Foreskin keratinocyte (primary cell): ENCODE measurements at places on chromosomes 11 and 22. TPM values are rescaled to one million over a fixed set of nuclear protein-coding genes. Genes with fewer than 3 reads are reported as not detected.

TPBGL gene
- total RNA-seq = not detected in 2 replicates

SEPTIN3 gene
- total RNA-seq = 0.03 and 0.11 TPM in 2 replicates

SVIP gene
- total RNA-seq = 4.8 and 6.2 TPM in 2 replicates

CHRM4 gene
- total RNA-seq = not detected in 2 replicates

INS gene
- total RNA-seq = not detected in 2 replicates

ELFN2 gene
- total RNA-seq = 0.88 and 0.95 TPM in 2 replicates

LMNTD2 gene
- total RNA-seq = 0.92 and 0.95 TPM in 2 replicates

LIF gene
- total RNA-seq = 0.17 and 0.25 TPM in 2 replicates

CRYBB1 gene
- not detected in 2 replicates for total RNA-seq

VSIG10L2 gene
- not detected in 2 replicates for total RNA-seq

CCDC179 gene
- total RNA-seq = not detected in 2 replicates

TSPAN18 gene
- 0.04 TPM in 1 of 2 replicates, not detected in the other for total RNA-seq

EIF3M gene
- total RNA-seq = 316 and 327 TPM in 2 replicates

MAP6 gene
- total RNA-seq = 1.5 and 2.8 TPM in 2 replicates

TUB gene
- 2.4 and 2.5 TPM in 2 replicates for total RNA-seq

SEZ6L gene
- total RNA-seq = not detected in 2 replicates

DERL3 gene
- total RNA-seq = 1.9 and 3.5 TPM in 2 replicates

PAAF1 gene
- total RNA-seq = 12.0 and 16.1 TPM in 2 replicates

OR51B5 gene
- total RNA-seq = not detected in 2 replicates

- no peak for DNase-seq
These were observed 10.6 kb downstream of the RAB6A start for GRCh38 chr11:73750228-73750627.

- no peak for DNase-seq
These were observed 2.7 kb downstream of the SIK3 start for GRCh38 chr11:117095284-117096161.

DNA sequence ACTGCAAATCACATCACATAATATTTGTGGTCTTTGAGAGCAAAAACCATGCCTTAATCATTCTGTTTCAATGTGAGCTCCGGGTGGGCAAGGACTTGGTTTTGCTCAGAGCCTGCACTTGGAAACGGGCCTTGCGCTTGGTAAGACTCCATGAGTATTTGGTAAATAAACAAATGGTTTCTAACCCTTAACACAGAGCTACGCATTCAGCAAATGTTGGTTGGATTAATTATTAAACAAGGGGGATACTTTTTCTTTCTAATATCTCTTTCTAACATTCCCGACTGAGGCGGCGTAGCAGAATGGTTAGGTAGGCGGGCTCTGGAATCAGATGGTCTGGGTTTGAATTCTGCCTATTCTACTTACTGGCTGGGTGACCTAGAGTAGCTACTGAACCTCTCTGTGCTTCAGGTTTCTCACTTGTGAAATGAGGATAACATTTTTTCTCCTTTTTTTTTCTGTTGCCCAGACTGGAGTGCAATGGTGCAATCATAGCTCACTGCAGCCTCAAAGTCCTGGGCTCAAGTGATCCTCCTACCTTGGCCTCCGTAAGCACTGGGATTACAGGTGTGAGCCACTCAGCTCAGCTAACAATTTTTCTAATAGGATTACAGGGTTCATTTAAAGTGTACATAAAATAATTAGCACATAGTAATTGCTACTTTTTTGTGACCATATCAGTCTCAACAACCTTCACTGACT is 3.4 kb upstream of the FAM83F start:
- no peak for DNase-seq

DNA sequence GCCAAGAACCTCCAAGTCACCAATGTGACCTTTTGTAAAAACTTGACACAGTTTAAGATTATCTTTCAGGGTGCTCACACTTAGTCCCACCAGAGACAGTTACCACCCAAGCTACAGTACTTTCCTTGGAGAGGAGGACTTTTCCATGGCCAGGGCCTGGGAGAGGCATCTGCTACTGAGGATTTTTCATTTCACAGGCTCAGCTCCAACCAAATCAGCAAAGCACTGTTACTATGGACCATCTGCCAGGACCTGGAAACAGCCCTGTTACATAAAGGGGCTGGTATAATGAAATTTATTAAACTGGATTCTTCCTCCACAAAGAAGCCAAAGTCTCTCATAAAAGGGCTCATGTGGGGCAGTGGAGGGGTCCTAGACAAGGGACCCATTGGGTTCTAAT is 38.6 kb downstream of the SERGEF start:
- no peak for DNase-seq

DNA sequence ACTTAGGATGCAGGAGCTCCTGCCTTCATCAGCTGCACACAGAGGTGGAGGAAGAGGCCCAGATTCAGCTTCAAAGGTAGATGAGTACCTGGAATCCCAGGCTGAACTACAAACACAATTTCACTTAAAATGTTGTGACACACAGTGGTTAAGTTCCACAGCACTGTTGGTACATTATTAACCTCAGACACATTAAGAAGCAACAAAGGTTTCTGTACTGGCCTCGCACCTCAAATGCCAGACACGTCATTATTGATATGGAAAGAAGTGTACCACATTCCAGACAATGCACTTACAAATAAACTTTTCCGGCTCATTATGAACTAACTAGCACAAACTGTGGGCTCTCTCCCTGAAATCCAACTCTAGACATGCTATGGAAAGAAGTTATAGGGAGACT is 34.6 kb downstream of the PRDM10 start:
- no peak for DNase-seq

GRCh38 chr22:48576333-48577013 is 1251.2 kb downstream of the BRD1 start:
- no peak for DNase-seq

DNA sequence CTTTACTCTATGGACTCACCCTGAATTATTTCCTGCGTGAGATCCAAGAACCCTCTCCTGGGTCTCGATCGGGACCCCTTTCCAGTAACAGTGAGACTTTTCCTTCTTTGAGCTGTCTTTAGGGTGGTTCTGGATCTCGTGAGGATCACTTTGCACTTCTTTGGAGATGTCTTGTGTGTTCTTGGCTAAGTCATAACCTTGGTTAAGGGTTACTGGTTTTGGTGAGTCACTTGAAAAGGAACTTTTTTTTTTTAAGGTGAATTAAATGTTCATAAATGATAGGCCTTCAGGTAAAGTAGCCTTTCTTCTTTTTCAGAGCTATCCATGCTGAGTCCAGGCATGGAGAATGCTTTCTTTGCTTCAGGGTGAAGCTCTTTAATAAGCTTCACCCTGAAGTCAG is 19.4 kb upstream of the GSTP1 start:
- no peak for DNase-seq

DNA sequence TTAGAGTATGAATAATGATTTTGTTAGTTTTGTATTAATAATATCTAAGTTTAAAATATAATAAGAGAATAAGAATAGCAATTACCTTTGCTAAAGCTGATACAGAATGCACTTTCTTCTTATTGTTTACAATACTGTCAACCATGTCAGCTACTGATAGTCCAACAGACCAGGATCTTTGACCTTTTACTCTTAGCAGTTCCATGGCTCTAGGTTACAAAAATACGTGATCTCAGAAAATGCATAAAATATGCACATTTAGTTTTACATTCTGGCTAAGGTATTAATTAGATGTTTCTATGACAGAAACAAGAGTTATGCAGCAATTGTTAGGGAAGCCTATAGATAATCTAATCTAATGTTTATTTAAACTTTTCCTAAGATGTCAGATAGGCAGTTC is 7.5 kb upstream of the TSG101 start:
- no peak for DNase-seq

DNA sequence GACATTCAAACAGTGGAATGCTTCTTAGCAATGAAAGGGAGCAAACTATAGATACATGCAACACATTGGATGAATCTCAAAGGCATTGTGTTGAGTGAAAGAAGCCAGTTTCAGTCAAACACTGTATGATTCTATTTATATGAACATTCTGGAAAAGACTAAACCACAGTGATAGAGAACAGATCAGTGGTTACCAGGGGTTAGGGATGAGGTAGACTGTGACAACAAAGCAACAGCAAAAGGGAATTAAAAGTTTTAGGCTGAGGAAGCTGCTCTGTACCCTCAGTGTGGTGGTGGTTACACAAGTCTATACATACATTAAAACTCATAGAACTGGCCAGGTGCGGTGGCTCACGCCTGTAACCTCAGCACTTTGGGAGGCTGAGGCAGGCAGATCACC is 23.0 kb downstream of the FDX1 start:
- no peak for DNase-seq

GRCh38 chr11:46321757-46322156 is 25.5 kb upstream of the DGKZ start:
- peak; percentile 39 for DNase-seq

DNA sequence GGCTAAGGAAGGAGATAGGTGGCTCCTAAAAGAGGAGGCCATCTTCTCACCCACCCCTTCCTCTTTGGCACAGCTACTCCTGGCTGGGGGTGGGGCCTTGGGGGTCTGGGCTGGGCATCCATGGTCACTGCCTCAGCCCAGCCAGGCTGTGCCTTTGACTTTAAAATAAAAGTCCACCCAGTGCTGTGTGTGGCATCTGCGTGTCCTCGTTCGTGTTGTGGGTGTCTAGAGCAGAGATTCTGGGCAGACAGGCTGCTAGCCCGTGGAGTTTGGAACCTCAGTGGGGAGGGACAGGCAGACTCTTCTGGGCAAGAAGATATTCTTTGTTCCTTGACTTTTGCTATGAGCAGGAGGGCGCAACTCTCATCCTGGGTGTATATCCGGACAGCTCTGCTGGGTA is 13.1 kb downstream of the RPS6KA4 start:
- DNase-seq = no peak

- DNase-seq = no peak
These were observed 5.9 kb upstream of the SYCE3 start for GRCh38 chr22:50568626-50569025.

- peak; percentile 79 for DNase-seq
These were observed 3.8 kb downstream of the CSNK1E start for GRCh38 chr22:38313384-38313955.

- no peak for DNase-seq
These were observed 23.7 kb upstream of the MS4A6A start for GRCh38 chr11:60206616-60207015.

- DNase-seq = no peak
These were observed 6.9 kb downstream of the PHF21A start for GRCh38 chr11:46114378-46114777.

DNA sequence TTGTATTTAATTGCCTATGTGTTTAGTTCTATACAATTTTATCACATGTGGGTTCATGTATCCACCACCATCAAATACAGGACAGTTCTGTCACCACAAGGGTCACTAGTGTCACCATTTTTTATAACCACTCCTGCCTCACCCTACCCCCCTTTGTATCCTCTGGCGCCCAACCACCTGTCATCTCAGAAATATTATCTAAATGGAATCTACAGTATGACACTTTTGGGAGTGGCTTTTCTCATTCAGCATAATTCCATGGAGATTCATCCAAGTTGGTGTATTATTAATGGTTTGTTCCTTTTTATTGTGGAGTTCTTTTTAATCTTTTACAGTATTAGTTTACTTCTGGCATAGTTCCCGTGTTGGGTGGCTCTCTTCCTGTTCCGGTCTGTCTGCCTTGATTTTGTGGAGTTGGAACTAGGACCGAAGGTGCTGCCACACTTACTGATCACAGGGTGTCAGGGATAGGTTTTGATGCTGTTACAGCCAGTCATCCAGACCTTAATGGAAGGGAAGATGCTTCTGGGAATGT is 58.5 kb downstream of the TNRC6B start:
- DNase-seq = no peak

- DNase-seq = no peak
These were observed 812.8 kb downstream of the TBC1D22A start for GRCh38 chr22:47575291-47575690.

GRCh38 chr11:61049859-61050258 is 52.4 kb upstream of the CD5 start:
- no peak for DNase-seq

- no peak for DNase-seq
These were observed 846 bp upstream of the STIM1 start for GRCh38 chr11:3854660-3854976.

GRCh38 chr11:70470127-70470526 is 71.8 kb downstream of the CTTN start:
- no peak for DNase-seq

GRCh38 chr11:20020716-20021115 is 139.6 kb downstream of the DBX1 start:
- DNase-seq = no peak

DNA sequence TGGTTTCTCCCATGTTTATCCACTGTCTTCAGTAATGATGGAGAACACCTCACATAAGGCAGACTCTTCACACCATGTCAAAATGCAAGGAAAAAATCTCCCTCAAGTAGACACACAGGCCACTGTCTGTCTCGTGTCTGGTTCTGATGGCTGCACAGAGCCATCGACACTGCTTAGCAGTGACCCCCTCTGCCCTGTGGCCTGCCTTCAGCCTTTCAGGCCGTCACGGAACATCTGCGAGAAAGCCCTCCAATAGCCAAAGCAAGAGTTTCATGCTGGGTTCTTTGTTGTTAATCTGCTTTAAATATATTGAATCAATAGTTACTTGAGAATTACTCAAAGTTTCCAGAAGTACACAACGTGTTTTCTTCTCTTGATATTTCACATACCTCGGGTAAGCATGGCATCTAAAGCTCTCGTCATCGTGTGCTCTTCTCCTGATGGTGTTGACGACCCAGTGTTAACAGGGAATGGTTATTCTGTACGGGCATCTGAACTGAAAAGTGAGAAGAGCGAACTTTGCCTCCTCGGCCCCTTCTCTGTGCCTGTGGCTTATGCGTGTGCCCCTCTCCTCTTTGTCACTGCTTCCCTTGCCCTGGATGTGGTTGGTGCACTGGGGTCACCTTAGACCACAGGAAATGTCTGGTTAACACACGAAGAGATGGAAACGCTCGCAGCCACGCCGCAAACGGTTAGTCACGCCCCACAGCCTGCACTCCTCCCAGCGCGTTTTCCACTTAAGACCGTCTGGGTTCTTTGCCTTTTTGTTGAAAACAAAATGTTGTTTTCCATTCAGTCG is 33.4 kb upstream of the CTTN start:
- DNase-seq = no peak

DNA sequence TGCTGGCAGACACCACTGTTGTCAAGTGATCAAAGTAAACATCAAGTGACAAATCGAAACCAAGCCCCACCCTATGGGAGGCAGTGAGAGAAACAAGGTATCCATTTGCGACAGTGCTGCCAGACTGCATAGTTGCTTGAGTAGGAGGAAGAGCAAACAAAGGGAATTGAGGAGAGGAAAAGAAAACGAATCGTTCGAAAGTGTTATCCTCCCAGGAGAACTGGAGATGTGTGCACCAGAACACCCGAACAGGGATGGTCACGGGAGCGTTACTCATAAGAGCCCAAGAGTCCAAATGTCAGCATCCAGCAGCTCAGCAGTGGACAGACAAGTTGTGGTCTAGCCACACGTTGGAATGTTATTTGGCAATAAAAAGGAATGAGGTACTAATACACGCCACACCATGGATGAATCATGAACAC is 58.4 kb upstream of the NUP50 start:
- no peak for DNase-seq

- no peak for DNase-seq
These were observed 225.2 kb downstream of the BRD1 start for GRCh38 chr22:49602481-49602880.

DNA sequence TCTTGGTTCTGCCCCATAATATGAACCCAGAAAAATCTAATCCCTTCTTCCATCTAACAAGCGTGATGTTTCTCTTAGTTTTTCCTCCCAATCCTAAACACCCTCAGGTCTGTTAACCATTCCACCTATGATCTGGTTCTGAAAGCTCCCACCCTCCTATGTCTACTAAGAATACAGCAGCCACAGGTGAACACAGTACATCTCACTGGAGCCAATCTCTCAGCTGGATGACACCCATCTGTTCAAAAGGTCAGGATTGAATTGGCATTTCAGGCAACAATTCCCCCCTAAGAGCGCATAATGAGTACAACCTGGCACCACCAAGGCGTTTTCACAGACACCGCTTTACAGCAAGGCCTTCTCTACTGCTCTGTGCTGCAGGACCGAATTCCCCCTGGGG is 19.0 kb upstream of the APOA1 start:
- DNase-seq = no peak
